Epithelial cell of esophagus (primary cell): ENCODE measurements at places on chromosomes 1 and 21.

- peak; percentile 40 for DNase-seq
These were observed 7.4 kb downstream of the AZIN2 start for GRCh38 chr1:33088119-33088906.

GRCh38 chr1:183688341-183689060 is 35.4 kb upstream of the APOBEC4 start:
- DNase-seq, result no peak

GRCh38 chr1:98500324-98500723 is 161.2 kb upstream of the SNX7 start:
- DNase-seq, result peak; percentile 70

- DNase-seq, result no peak
These were observed 19.7 kb upstream of the LAPTM5 start for GRCh38 chr1:30777060-30777903.

GRCh38 chr1:163174524-163175437 is 27.9 kb downstream of the RGS5 start:
- peak; percentile 61 for DNase-seq

DNA sequence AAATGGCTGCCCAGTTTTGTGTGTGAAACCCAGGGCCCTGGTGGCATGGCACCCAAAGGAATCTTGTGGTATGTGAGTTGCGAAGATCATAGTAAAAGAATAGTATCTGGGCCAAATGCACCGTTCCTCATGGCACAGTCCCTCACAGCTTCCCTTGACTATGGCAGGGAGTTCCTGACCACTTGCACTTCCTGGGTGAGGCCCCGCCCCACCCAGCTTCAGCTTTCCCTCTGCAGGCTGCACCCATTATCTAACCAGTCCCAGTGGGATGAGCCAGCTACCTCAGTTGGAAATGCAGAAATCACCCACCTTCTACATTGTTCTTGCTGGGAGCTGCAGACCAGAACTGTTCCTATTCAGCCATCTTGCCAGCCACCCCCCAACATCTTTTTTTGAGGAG is 63.0 kb downstream of the SLC5A9 start:
- no peak for DNase-seq

DNA sequence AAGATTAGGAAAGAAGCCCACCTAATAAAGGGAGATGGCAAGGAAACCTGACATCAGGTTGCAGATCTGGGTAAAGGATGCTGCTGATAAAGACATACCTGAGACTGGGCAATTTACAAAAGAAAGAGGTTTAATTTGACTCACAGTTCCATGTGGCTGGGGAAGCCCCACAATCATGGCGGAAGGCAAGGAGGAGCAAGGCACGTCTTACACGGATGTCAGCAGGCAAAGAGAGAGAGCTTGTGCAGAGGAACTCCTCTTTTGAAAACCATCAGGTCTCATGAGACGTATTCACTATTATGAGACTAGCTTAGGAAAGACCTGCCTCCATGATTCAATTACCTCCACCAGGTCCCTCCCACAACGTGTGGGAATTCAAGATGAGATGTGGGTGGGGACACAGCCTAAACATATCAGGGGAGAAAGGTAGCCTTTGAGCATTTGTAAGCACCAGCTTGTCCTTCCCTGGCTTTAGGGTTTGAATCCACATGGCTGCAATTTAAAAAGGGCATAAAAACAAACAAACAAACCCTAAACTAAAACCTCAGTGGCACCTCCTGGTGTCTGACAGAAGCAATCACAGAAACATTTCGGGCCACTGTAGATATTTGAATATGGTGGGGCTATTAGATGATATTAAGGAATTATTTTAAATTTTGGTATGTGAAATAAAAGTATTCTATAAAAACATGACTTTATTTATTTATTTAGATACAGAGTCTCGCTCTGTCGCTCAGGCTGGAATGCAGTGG is 33.1 kb downstream of the SLC2A7 start:
- no peak for DNase-seq

GRCh38 chr1:64846573-64847430 is 101.9 kb downstream of the RAVER2 start:
- DNase-seq, result no peak

DNA sequence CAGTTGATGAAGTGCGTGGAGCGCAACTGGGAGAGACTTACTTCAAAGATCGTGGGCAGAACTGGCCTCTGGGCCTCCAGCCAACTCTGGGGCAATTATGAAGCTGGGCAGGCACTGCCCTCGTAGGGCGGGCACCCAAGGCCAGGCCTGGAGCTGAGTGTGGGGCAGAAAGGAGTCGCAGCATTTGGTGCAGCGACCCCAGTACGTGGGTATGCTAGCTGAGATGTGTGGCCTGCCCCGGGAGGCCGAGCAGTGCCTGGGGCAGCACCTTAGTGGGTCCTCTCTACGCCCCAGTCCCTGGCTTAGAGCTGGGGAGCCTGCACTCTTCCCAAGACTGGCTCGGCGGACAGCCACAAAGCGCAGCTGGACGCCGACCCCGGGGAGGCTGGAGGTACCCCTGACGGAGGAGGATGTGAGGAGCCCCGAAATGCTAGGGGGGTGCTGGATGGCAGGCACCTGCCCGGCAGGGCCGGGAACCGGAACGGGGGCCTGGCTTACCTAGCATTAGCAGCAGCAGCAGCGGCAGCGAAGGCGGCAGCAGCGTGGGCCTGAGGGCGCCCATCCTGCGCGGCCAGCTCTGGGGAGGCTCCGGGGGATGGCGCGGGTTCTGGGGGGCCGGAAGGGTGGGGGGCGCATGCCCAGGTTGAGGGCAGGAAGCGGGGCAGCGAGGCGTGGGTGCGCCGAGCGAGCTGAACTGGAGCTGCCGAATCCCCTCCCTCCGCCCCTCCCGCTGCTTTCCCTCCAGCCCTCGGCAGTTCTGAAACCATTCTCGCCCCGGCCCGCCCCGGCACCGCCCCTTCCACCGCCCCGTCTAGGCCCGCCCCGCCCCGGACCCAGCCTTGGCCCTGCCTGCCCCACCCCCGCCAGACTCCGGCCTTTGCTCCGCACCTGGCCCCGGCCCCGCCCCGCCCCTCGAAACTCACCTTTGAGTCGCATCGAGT is at the start of gene IGSF8:
IGSF8 (minus strand) TSS at position 709 of the 941 bp plus-strand sequence; CDS start at position 562, 147 bp downstream.
- peak; percentile 93 for DNase-seq

DNA sequence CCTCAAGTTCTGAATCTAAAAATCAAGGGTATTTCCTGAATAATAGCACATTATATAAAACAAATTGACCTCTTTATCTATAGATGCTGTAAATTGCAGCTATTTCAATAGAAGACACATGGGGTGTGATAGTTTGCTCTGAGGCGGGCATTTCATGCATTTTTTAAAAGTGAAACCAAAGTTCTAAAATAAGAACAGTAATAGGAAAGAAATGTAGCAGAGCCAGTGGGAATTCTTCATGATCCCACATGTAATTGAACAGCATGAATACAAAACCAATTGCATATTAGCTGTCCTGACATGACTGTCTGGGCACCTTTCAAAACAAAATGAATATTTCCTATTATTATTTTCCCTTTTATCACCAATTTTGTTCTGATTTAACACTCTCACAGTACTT is 85.0 kb downstream of the RGS21 start:
- peak; percentile 68 for DNase-seq

- DNase-seq, result peak; percentile 94
These were observed 996 bp upstream of the TMEM51 start for GRCh38 chr1:15152318-15153183.

DNA sequence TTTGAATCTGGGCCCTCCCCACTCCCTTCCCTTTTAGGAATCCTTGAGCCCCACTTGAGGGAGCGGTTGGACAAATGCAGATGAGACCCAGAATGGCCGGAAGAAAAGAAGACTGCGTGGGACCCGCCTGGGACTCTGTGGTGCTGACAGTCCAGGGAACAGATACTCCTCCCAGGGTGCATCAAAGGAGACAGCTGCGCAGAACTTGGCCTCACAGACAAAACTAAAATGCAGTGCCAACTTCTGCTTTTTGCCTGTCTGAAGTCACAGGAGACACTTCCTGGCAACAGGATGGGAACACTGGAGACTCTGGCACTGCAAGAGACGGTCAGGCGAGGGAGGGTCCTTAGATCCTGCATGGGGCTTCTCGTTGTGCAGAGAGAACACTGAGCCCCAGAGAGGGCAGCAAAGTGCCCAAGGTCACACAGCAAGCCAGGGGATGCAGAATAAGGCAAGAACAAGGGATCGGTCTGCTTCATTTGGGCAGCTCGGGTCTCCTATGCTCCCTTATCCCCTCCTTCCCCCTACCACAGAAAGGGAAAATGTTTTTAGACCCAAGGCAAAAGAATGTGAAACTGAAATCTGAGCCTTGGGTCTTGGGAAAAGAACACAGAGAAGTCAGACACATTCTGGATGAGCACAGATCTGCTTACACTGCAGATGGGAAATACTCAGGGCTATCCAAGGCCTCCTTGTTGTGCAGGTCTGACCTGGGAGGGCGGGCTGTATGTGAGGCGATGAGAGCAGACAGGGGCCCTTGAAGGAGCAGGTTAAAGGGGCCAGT is 182.4 kb downstream of the TRABD2B start:
- no peak for DNase-seq

- DNase-seq, result peak; percentile 28
These were observed 30.9 kb downstream of the PRDM2 start for GRCh38 chr1:13730751-13731482.

DNA sequence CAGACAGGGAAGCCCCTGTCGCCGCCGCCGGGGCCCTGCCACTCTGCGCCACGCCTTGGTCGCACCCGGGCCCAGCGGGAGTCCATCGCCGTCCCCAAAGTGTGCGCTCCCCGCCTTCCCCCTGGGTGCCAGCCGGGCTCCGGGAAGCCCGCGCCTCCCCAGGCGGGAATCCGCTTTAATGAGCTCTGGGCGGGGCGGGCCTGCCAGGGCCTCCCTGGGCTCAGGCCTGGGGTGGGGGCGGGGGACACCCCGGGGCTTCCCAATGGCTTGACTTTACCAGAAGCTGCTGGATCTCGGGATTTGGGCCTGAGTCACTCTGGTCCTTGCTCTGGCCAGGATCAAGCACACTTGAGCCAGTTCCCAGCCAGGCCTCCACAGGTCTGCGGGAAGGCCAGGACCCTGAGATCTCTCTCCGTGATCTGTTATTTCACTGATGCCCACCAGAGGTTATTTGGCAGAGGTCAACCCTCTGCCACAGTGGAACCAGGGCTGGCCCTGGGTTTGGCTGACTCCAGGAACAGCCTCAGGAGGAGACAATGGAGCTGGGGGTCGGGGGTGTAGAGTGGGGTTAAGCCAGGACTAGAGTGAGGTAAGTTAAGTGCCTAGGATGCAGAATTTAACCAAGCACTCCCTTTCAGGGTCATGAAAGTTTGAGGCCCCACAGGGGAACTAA is 178.4 kb upstream of the EDN2 start:
- peak; percentile 41 for DNase-seq

- peak; percentile 18 for DNase-seq
These were observed 107.9 kb downstream of the SPSB1 start for GRCh38 chr1:9400425-9401079.

GRCh38 chr1:29470087-29470787 is 233.9 kb downstream of the PTPRU start:
- DNase-seq, result no peak

GRCh38 chr1:82366689-82367088 is 566.0 kb downstream of the ADGRL2 start:
- peak; percentile 84 for DNase-seq

DNA sequence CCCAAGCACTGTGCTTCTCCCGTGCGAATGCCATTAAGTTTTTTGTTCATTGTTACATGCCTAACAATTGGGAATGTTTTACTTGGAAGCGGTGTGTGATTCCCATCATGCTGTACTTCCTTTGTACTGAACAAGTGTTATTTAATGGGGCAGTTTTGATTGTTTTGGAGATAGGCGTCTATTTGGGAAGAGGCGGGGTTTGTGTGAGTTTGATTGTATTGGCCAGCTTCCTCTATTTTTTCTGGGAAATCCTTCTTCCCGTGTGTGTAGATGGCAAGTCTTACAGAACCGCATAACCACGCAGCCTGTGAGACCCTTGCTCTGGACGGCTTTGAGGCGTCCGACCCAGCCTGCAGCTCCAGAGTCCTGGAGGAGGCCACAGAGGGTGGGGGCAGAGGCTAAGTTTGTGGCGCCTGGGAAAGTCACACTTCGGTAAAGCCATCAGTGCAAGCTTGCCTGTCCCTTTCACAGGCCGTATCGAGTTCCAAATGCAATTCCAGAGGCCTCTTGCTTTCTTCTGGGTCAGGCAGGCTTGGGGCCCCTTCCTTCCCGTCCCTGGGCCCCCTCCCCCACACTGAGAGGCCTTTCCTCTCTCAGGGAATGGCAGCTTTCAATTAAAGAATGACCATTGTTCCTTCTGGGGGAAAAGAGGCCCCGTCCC is 210.3 kb downstream of the TOMM20 start:
- DNase-seq, result no peak
